Left lung (tissue), 14 donors: ENCODE measurements at places on chromosomes 1 and 21. TPM values are rescaled to one million over a fixed set of nuclear protein-coding genes. Genes with fewer than 3 reads are reported as not detected.

DNA sequence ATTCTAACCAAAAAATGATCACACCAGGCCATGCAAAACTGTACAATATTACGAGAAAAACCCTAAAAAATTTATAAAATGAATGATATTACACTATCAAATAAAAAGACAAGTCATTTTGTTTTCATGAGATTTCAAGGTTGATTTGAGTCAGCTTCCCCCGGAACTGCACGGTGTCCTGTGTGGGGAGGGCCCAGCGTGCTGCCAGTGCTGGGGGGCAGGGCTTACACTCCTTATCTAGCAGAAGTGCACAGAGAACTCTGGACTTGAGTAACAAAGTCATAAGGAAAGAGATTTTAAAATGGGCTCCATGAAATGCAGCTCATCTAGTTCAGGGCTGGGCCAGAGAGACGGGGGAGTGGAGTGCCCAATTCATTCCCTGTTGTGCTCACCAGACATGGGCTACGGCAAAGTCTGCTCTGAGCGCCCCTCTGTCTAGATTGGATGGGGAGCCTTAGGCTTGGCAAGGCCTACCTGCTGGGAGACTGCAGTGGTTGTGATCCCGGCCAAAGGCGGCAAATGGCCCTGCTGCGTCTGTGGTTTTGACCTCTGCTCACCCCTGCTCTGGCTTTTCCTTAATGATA is 50.1 kb downstream of the COQ8A start:
- no peak for DNase-seq

DNA sequence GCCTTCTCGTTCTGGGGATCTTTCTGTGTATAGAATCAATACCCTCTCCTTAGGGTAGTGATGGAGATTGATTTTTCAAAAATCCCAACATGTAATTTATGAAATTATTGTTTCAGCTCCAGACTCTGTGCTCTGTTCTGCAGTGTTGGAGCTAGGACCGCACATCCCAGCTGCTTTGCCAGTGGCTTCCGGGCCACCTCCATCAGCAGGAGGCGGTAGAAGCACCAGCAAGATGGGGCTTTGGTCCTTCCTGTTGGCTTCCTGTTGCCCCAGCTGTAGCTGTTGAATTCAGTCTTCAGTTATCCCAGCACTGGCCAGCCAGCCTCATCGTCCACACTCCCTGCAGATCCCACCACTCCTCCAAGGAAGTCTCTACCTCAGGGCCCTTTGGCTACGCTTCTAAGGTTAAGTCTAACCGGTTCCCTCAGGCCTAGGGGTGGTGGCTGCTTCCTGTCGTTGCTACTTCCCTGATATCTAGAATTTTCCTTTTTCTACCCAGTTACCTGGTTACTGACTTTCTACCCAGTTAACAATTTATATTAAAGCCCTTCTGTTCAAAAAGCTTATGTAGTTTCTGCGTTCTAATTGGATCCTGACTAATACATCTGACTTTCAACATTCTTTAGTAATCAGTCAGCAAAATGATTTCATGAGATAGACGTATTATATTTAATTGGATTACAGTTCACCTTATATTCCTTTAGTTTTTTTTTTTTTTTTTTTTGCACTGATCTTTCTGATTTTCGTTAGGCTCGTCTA is 24.6 kb downstream of the GALNT2 start:
- no peak for DNase-seq

DNA sequence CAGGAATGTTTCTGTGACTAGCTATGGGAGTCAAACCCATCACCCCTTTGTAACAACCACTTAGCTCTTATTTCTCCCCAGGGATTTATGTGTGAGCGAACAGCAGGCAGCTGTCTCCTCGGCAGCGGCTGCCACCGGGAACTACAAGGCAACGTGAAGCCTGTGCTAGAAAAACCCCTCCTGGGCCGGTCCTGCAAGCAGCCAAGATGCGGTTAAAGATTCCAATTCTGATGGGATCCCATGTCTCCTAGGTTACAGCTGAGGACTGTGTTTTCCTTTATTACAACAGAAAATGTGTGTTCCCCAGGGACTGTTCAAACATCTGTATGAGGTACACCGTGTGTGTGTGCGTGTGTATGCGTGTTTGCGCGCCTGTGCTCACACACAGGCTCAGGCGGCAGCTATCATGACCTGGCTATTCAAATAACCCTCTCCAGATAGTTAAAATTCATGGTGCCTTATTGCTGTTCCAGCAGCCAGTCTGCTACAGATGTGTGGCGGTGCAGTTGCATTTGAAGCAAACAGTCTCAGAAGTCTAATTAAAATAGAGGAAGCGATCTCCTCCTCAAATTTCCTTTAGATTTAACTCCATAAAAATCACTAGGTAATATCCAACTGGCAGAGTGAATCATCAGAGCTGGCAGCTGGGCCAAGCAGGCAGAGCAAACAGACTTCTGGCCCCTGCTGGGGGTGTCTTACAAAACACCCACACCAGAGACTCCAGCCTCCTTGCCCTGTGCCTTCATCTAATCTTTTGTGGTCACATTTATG is 68.0 kb downstream of the LMX1A start:
- no peak for DNase-seq

GRCh38 chr1:168223681-168224540 is 1.9 kb upstream of the SFT2D2 start:
- DNase-seq, result no peak

SLFNL1 gene
- polyA plus RNA-seq, result 1.6 TPM

OR2L2 gene
- polyA plus RNA-seq, result 0.09 TPM

TCP10L gene
- 0.72 TPM for polyA plus RNA-seq
